Daoy (cell line): ENCODE measurements at places on chromosomes 7 and 10. TPM values are rescaled to one million over a fixed set of nuclear protein-coding genes. Genes with fewer than 3 reads are reported as not detected.

- DNase-seq = no peak
These were observed 173.0 kb upstream of the RHEB start for GRCh38 chr7:151692721-151693120.

- DNase-seq = no peak
These were observed 14.9 kb downstream of the TMEM72 start for GRCh38 chr10:44925811-44926750.

DNA sequence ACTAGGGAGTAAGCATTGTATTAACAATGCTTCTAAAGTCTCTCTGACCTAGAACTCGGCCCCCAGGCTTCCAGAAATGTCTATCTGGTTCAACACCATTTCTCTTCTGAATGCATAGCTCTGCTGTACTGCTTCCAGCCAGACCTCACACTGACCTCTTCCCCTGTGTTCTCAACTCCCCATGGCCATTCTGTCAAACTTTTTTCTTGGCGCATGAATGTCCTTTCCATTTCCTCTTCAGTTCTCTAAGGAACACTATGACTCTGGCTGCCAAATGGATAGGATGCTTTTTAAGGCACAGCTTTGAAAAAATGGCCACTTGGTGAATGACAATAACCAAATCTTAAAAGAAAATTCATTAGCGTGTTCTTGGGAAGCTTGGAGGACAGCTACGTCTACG is 425.8 kb downstream of the ETV1 start:
- DNase-seq = no peak

- DNase-seq = no peak
These were observed 1.1 kb upstream of the HERPUD2 start for GRCh38 chr7:35695987-35696386.

DNA sequence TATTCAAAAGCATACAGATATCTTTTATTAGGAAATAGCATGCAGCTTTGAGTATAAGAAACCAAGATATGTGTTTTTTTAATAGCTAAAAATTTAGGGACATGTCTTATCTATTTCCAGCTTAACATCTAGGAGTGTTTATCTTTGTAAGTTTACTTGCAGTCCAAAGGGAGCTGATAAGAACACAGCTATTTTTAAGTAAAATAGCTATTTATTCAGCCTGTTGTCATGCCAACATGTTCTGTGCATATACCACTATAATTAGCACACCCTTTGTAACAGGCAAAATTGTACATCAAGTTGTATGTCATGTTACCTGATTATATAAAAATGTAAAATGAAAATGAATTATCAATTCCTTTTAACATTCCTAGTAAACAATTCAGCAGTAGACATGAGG is 29.6 kb downstream of the FAM133B start:
- DNase-seq = no peak

- DNase-seq = peak; percentile 79
These were observed at the start of gene SLC16A9 for GRCh38 chr10:59709395-59710125. SLC16A9 (minus strand) TSS chr10:59709850; CDS start chr10:59684291, 25,559 bp downstream.

DNA sequence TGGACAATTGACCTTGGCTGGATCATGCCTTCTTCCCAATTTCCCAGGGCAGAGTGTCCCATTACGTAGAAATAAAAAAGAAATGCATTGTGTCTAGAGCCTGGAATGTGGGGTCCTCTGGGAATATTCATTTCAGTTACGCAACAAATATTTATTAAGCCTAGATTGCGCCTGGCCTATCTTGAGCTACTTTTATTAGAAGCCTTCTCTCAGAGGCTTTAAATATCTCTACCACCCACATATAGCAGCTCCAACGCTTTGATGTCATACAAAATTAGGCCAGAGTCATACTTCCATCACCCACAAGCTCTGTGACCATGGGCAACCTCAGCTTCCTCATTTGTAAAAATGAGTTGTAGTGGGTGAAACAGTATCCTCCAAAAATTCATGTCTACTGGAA is 24.9 kb upstream of the CARD11 start:
- DNase-seq = no peak

DNA sequence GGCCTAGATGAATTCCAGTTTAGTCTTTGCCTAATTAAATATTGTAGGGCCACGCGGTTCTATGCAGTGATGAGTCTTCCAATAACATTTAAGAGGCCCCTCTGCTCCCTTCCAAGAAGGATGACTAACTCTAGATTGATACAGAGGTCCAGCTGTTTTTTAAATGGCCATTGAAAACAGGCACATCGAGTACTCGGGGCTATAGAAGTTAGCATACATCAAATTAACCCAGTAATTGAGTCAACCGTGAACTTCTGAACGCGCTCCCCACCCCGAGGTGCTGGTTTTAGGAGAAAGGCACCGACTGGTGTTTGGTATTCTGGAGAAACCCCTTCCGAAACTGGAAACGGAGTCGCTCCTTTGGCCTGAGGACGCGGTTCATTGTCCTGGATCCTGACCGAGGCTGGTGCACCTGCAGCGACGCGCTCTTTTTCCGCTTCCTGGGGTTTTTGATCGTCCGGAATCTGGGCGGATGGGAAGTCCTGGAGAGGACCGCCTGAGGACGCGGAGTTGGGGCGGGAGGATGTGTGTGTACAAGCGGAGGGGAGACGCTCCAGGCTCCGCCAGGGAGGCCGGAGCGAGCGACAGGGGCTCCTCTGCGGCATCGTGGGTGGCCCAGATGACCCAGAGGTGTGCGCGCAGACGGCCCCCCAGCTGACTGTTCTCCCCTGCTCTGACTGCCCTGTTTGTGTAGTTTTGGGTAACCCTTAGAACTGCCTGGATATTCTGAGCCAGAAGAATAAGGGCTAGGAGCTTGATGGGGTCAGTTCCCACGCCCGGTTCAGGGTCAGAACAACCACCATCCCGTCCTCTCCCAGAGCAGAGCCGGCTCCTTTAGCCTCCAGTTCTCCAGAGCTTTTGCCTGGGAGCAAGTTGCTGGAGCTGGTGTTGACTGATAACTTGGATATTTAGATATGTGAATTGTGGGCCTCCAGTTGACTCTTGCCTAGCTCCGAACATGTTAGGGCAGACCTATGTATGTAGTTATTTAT is 711 bp downstream of the FAM221A start:
- DNase-seq = peak; percentile 85

GRCh38 chr7:15033039-15033438 is 130.5 kb upstream of the DGKB start:
- DNase-seq = no peak

DNA sequence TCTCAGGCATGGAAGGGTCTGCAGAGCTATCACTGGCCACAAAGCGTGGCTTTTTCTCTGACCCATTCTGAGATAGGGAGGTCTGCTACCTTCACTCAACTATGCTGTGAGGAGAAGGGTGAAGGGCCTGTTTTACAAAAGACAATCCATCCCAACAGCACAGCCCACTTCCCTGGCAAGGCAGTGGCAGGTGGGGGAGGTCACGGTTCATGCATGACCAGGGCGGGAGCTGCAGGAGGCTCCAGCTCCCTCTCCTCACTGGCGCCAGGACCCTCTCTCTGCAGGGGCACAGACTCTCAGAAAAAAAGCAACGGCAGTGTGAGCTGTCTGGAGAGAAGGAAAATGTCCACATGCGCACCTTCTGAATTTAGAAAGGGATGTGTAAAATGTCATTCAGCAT is 28.5 kb downstream of the GRB10 start:
- no peak for DNase-seq

DNA sequence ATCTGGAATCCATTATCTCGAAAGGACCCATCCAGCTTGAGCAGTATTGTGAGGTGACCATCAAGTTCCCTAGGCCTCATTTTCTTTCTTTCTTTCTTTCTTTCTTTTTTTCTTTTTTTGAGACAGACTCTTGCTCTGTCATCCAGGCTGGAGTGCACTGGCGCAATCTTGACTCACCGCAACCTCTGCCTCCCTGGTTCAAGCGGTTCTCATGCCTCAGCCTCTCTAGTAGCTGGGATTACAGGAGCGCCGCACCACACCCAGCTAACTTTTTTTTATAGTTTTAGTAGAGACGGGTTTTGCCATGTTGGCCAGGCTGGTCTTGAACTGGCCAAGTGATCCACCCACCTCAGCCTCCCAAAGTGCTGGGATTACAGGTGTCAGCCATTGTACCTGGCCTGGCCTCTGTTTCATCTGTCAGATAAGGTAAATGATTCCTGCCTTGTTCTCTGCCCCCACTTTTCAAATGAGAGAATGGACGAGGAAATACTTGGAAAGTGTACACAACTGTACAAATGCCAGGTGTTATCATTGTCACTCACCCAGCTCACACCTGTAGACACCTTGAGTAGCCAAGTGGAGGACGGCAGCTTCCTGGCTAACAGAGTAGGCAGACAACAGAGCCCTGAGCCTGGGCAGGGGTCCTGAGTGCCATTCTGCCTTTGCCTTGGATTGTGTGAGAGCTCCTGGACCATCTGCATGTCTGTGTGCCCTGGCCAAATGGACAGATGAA is 54.1 kb downstream of the HK1 start:
- no peak for DNase-seq

DNA sequence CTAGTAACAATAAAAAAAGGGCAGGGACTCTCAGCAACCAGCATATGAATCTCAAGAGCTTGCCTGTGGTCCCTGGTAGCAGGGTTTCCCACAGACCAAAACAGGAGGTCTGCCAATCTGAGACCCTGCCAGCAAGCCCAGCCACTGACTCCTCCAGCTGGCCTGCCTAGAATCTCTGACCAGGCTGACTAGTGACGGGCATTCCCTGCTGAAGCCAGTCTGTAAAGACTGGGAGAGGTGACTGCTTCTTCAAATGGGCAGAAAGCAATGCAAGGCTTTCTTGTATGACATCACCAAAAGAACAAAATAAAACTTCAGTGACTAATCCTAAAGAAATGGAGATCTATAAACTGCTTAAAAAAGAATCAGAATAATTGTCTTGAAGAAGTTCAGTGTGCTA is 249.4 kb downstream of the TCF7L2 start:
- peak; percentile 29 for DNase-seq

DNA sequence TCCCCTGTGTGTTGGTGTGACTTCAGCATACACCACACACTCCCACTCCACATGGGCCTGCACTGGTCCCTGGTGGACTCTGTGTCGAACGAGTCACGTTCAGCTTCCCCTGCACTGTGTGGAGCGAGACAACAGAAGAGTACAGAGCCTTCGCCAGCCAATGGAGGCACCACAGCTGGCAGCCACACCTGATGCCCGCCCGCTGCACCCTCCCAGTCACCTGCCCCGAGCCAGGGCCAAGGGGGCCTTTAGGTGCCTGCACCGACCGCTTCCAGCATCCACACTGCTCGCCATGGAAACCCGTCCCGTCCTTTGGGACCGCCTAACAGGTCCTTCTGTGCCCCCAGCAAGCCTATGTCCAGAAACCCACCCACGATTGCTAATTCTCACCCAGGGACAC is 9.2 kb downstream of the FOXL3 start:
- DNase-seq = no peak

DNA sequence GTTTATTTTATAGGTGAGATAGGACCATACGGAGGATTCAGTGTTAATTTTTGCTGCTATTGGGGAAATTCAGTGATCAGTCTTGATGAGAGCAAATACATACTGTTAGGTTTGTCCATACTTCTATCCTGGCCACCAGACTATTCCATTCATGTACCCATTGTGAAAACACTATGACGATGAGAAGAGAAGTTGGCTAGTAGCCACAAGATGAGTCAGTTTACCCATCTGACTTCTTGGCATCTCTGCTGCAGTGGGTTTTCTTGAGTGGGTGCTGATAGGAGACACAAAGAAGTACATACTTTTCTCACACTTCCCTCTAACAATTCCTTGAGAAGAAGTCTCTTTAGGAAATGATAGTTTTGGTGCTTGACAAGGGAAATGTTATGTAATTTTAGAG is 133.1 kb downstream of the TFPI2 start:
- peak; percentile 9 for DNase-seq

- peak; percentile 23 for DNase-seq
These were observed 208.6 kb upstream of the CCDC6 start for GRCh38 chr10:60114765-60115586.

GRCh38 chr10:105656856-105657255 is 1015.8 kb downstream of the SORCS3 start:
- DNase-seq = no peak

DNA sequence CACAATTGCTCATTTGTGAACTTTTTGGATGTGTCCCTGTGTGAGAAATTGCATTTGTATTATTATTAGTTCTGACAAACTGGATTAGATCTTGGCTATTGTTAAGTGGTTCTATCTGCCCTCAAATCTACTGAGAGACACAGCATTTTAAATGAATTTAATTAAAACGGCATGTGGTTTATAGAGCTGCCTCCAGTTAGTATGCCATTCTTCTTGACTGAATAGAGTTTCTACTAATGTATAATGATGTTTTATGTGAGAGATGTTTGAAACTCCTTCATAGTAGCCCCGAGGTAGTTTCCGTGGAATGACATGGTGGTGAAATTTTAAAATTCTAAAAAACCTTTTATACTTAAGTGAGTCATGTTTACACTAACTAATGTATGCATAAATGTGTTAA is 110.9 kb downstream of the DYNC1I1 start:
- no peak for DNase-seq

- no peak for DNase-seq
These were observed 121.4 kb upstream of the PHYHIPL start for GRCh38 chr10:59055045-59055444.

DNA sequence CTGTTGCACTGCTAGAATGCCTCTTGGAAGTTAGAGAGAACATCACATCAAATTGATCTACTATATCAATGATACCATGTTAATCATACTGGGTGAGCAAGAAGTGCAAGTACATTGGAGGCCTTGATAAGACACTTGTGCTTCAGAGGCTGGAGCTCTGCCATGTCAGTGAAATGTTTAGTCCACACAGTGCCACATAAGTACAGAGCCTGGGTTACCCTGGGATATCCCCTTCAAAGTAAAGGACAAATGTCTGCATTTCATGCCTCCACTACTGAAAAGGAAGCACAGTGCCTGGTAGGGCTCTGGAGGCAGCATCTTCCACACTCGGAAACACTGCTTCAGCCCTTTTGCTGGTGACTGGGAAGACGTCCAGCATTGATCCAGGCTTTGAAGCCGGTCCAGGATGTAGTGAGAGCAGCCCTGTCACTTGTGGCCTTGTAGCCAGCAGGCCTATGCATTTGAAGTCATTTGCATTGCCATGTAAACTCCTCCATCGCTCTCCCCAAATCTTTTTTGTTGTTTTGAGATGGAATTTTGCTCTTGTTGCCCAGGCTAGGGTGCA is 15.7 kb upstream of the STN1 start:
- DNase-seq = no peak

- peak; percentile 22 for DNase-seq
These were observed at the start of gene RET for GRCh38 chr10:43076876-43077420. RET (plus strand) TSS chr10:43077069; CDS start chr10:43077259, 190 bp downstream.

- DNase-seq = peak; percentile 21
These were observed 7.2 kb downstream of the PALS2 start for GRCh38 chr7:24580283-24580946.

DNA sequence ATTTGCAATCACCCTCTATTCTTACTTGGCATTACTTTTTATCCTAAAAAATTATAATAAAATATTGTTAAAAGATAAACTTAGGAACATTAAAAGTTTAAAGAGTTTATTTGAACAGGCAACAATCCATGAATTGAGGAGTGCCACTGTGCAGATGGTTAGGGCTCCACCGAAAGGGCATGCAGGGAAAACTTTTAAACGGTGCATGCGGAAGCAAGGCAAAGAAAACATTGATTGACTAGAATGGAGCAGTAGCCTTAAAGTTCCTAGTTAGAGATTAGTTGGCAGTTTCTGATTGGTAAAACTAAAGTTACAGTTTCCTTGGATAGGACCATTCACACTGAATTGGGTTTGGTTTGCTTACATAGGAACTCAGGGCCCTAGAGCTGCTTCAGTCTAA is 17.3 kb downstream of the CC2D2B start:
- DNase-seq = no peak

The BICC1 gene
- 9.1 and 12.2 TPM in 2 replicates for total RNA-seq

The CFAP46 gene
- total RNA-seq = 3.9 and 4.4 TPM in 2 replicates

The MMD2 gene
- total RNA-seq = not detected in 2 replicates

The UFSP1 gene
- total RNA-seq = 4.8 and 6.1 TPM in 2 replicates

The PLXNA4 gene
- total RNA-seq = 0.69 and 5.5 TPM in 2 replicates

The NUDT13 gene
- total RNA-seq = 1.2 TPM in 1 of 2 replicates, not detected in the other

The FLNC gene
- 67.5 and 81.1 TPM in 2 replicates for total RNA-seq

The TRPV6 gene
- total RNA-seq = not detected in 2 replicates

The VCL gene
- 98.4 and 115 TPM in 2 replicates for total RNA-seq
